Chondrocyte (in vitro differentiated cells): ENCODE measurements at places on chromosomes 4 and X.

DNA sequence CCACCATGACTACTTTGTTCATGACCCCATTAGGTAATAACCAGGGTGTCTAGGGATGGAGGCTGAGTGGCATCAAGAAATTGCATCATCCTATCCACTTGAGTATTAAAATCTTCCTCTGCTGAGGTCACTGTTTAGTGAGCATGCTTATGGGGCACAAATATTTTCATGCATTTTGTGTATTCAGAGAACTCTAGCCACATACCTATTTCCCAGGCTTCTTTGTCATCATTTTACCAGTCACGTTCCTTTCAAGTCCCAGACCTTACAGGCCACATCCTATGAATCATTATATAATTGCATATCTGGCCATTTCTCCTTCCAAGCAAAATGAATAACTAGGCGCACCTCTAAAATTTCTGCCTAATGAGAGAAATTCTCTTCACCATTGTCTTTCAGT lies 1882.9 kb upstream of the AGA start:
- no peak for DNase-seq

- no peak for DNase-seq
Measured at GRCh38 chrX:150680974-150681373, 12.2 kb upstream of the MTMR1 start.

DNA sequence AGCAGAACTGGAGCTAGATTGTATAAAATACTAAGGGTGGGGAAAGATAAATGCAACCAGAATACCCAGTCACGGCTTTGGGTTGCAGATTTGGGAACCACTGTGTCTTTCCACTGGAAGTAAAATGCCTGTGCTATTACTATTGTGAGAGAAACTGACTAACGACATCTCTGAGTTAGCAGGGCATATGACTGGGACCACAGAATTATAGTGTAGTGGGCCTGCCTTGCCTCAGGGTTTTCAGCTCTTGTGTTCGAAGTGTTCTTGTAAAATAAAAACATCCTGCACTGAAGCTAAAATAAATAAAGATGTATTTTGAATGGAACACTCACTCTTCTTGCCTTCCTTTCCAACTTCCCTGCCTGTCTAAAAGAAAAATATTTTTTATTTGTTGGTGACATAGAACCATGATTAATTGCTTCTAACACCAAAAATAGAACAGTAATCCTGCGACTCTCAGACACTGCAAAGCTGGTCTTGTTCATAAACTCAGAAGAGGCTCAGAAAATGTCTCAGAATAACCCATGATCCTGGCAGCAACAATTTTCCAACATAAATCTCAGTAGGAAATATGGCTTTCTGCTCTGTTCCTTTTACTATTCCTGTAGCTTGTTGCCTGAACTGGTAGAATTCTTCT lies 104.2 kb downstream of the FAM47B start:
- no peak for DNase-seq

DNA sequence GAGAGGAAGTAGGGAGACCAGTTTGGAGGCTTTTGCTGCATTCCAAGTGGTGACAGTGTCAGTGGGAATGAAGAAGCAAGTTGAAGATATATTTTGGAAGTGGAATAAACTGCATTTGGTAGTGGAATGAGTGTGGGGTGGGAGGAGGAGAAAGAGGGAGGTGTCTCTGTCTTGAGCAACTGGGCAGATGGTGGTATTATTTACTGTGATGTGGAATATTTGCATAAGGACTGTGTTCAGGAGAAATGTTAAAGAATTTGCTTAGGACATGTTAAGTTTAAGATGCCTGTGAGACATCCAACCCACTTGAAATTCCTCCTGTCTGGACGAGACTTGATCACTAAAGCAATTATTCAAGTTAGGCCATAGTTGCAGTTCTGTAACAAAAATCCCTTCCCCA lies 448.9 kb upstream of the AMOT start:
- DNase-seq: no peak

- DNase-seq: no peak
Measured at GRCh38 chr4:38609614-38610013, 54.4 kb upstream of the KLF3 start.

GRCh38 chrX:111283446-111283845 lies 13.2 kb upstream of the CAPN6 start:
- DNase-seq: no peak

- DNase-seq: no peak
Measured at GRCh38 chrX:107659768-107660167, 31.5 kb downstream of the PRPS1 start.

DNA sequence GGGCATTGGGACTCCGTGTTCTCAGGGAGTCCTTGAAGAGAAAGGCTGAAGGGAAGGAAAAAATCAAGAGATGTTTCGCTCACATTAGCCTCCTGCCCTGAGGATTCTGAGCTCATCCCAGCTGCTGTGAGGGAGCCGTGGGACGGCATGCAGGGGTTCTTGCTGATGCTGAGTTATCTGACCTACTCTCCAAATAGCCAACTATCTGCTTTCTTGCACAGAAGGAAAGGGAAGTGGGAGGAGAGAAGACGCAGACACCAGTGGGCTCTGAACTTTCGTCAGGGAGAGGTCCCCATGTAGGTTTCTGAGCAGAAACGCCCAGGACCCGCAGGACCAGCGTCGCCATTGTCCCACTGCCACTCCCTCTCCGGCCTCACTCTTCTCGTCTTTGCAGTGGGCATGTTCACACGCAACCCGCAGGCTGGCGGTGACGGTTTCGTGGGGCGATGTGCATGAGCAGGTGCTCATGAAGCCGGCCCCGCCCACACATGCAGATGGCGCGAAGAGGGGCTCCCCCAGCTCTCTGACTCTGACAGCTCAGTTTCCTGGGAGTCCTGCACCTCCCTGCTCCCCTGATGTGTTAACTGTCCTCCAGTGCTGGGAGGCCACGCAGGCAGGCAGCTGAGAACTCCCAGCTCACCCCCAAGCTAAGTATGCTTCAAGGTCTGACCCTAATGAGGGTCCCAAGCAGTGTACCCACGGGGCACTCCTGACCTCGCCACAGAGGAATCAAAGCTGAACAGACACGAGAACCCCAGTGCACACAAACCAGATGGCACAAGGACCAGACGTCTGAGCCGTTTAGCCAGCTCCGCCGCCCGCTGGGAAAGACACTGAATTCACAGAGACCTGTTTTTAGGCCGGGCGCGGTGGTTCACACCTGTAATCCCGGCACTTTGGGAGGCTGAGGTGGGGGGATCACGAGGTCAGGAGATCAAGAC lies 13.6 kb upstream of the ABLIM2 start:
- DNase-seq: no peak

GRCh38 chr4:182015893-182016292 lies 227.3 kb upstream of the TENM3 start:
- no peak for DNase-seq

DNA sequence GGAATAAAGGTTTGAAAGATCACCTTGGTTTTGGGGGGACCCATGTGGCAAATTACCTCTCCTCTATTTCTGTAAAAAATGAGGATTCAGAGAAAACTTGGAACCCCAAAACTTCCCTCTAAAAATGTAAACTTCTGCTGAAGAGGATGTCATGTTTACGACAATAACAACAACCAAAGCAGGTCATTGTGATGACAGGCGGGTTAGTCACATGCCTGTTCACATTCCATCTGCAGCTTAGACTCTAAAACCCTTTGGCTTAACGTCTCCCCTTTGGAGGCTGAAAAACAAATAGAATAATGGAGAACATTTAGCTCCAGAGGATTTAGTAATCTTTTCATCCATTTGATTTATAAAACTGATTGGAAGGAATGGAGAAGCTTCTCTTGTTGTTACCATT lies 75.0 kb upstream of the FAM9C start:
- no peak for DNase-seq

DNA sequence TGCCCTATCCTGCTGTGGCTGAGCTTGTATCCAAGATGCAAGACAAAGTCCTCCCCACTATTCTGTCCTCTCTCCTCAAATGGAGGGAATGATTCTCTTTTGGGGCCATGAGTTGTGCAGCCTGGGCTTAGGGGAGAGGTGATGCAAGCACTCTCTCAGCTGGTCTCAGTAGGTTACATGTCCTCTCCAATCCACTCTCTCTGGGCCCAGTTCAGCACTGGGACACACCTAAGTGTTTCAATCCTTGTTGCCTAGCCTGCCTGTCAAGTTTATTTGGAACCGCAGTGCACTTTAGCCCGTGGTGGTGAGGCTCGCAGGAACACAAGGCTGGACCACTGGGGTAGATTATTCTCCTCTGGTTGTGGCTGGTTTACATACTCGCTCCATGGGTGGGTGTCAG lies 23.8 kb upstream of the TMPRSS11D start:
- DNase-seq: no peak

DNA sequence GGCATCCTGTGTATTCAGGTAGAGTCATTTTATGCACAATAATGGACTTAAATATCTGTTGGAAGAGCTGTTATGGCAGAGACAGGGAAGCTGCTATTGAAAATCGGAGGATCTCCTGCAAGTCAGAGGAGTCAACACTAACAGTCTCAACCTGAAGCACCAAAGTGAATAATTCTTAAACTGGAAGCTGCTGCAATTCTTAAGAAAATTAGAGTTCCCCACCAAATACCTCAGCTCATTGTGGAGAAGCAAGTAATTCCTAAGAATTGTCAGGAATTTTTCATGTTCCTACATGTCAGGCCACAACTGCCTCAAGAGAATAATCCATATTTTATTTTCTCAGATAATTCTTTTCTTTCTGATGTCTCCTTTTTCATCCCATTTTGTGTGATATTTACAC lies 892.6 kb upstream of the LCORL start:
- no peak for DNase-seq

GRCh38 chrX:8341814-8342590 lies 122.6 kb upstream of the VCX3B start:
- no peak for DNase-seq
